ENCODE measurements at places on chromosomes 1 and 21.

GRCh38 chr1:46278807-46279206 lies 24.6 kb downstream of the LRRC41 start:
- no peak for DNase-seq

DNA sequence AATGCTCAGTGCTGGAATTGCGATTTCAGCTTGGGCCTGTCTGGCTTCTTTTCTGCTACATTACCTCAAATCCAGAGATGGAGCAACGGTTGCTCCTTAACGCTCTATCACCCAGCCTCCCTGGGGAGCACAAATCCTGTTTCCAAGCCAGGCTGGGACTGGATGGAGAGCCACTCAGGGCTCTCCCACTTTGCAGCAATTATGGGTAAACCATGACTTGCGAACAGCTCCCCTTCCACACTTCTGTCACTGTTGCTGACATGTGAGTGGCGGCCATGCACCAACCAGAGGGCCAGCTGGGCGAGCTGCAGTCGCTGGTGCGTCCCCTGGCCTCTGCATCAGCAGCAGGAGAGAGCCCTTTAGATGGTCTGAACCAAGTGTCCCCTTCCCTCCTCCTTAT lies 65.1 kb upstream of the RAB4A start:
- DNase-seq, result no peak

- no peak for DNase-seq
These were observed 13.3 kb downstream of the C1orf162 start for GRCh38 chr1:111487133-111487532.

- no peak for DNase-seq
These were observed 5.3 kb upstream of the GADD45A start for GRCh38 chr1:67679691-67680090.

GRCh38 chr1:199205740-199206441 lies 567.1 kb downstream of the PTPRC start:
- no peak for DNase-seq
